Cerebellum (tissue), 4 donors: ENCODE measurements at places on chromosomes 1 and 21.

- DNase-seq = no peak
These were observed 1.5 kb downstream of the AK4 start for GRCh38 chr1:65149351-65150107.

GRCh38 chr1:27423709-27424108 is 31.3 kb downstream of the GPR3 start:
- DNase-seq = no peak

- DNase-seq = no peak
These were observed 2.2 kb downstream of the COPA start for GRCh38 chr1:160340866-160341265.

GRCh38 chr1:29539971-29540370 is 303.6 kb downstream of the PTPRU start:
- no peak for DNase-seq

- DNase-seq = no peak
These were observed 138.6 kb downstream of the PEX14 start for GRCh38 chr1:10613340-10613739.

DNA sequence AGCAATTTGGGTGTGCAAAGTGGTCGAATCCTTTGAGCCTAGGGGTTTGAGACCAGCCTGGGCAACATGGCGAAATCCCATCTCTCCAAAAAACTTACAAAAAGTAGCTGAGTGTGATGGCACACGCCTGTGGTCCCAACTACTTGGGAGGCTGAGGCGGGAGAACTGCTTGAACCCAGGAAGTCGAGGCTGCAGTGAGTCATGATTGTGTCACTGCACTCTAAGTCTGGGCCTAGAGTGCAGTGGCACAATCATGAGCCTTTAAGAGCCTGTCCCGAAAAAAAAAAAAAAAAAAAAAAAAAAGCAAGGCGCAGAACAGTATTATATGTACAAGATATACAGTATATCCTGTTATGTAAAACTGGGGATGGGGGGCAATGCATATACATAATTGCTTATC is 25.1 kb upstream of the HTR1D start:
- no peak for DNase-seq

GRCh38 chr1:2558420-2558819 is 2.2 kb downstream of the TNFRSF14 start:
- no peak for DNase-seq

GRCh38 chr1:154837034-154837671 is 32.9 kb downstream of the KCNN3 start:
- DNase-seq = no peak

DNA sequence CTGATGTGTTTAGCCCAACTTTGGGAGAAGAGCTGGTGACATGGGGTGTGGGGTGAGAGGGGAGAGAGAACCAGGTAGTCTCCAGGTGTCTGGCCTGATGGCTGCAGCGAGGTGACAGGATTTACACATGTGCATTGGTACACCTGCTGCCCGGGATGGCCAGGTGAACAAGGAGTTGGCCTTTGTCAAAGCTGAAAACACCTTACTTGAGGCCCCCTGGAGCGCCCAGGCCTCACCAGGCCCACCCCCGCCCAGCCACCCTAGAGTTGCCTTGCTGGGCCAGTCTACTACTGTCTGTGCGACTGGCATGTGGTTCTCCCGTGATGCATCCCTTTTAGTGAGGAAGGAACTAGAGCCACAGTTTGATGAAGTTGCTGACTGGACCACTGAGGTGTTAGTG is 90.5 kb downstream of the ADARB1 start:
- DNase-seq = no peak

GRCh38 chr1:47611992-47612391 is 174.1 kb downstream of the FOXD2 start:
- DNase-seq = no peak

DNA sequence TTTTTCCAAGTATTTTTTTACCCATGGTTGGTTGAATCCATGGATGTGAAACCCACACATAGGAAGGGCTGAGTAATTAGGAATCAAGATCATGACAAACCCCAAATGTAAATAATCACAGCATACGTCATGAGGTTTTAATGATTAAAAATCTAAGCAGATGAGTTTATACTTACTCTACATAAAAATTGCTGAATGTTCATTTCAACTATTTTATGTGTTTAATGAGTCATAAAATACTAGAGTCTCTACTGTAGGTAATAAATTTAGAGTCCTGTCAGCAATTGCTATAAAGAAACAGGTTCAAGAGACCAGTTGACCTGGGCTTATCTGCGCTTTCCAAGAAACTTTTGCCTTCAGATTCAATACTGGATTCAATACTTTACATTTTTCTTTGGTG is 18.2 kb downstream of the CTH start:
- DNase-seq = no peak

DNA sequence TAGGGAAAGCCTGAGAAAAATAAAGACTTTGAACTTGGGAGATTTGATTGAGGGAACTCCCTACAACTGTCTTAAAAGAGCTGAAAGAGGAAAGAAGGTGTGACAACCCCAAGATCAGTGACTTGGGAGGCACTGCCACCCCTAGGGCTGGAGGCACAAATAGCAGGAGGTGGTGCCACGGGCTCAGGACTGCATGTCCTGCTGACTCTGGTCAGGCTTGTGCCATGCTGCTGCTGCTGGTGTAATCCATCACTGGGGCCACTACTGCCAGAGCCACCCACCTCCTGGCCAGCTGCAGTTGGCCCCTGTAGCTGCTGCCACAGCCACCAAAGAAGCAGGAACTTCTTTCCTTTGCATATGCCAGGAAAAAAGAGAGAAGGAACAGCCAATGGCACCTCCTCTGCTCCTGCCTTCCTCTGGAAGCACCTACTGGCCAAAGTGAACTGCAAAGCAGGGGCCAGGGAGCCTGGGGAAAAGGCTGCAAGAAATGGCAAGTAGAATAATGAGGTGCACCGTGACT is 730.3 kb downstream of the PTPRU start:
- DNase-seq = no peak

DNA sequence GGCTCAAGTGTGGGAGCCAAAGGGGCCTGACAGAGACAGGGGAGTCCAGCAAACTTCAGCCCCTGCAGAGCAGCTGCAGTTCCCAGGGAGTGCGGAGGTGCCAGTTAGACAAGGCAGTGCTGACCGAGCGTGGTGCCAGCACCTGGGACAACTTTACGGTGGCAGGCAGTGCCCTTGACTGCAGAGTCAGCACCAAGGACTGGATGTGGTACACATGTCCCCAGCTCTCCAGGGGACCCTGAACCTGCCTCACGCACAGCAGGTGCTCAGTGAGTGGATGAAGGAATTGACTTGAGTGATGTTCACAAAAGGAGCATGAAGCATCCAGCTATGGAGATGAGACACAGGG is 296.5 kb downstream of the SIPA1L2 start:
- no peak for DNase-seq

DNA sequence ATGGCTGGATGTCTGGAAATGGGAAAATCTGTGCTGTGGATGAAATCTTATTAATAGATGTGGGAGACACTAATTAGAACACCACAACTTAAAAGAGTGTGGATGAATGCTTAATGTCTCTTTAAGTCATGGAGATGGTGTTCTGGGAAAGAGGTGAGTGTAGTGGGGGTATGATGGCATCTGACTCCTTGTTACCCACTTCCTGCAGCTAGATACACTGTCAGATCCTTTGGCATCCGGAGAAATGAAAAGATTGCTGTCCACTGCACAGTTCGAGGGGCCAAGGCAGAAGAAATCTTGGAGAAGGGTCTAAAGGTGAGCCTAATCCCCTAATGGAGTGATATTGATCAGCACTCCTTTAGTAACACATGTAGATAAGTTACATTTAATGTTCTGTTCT is 2.0 kb downstream of the RPL11 start:
- no peak for DNase-seq
